ENCODE measurements at places on chromosomes 11 and 22. TPM values are rescaled to one million over a fixed set of nuclear protein-coding genes. Genes with fewer than 3 reads are reported as not detected.

DNA sequence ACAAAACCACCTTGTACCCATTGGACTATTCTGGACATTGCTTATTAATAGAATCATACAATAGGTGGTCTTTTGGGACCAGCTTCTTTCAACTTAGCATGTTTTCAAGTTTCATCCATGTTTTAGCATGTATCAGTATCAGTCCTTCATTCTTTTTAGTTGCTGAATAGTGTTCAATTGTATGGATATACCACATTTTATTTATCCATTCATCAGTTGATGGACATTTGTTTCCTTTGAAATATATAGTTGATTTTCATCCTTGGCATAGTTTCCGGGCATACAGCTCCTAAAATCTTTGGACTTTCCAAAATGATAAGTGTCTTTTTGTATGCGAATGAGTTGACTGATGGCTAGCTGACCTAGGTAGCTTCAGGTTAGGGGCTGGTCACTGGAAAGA lies 12.2 kb downstream of the PPP6R3 start:
- ATAC-seq: no peak

- no peak for ATAC-seq
These were observed 5.5 kb downstream of the TTC28 start for GRCh38 chr22:28674121-28674563.

The SLC35F2 gene
- 2.2 TPM for total RNA-seq

The SLC22A6 gene
- not detected for total RNA-seq

The KCNJ5 gene
- 0.15 TPM for total RNA-seq
